Panc1 (cell line): ENCODE measurements at places on chromosomes 6 and 20.

DNA sequence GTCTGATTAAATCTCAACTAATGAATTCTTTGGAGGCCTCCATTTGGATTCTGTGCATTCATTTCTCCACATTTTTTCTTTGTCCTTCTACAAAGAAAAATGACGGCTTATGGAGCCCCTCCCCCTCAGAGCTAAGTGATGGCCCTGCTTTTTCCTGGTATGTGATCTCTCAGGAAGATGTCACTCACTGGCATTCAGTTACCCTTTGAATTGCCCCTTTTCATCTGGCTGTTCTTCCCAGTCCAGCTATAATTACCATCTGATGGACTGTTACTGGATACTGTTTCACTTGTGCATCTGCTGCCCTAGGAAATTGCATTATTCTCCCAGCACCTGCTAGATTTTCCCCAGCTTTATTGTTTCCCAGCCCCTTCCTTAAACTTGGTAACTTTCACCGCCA, 151.9 kb downstream of the CFAP61 start:
- DNase-seq = no peak

DNA sequence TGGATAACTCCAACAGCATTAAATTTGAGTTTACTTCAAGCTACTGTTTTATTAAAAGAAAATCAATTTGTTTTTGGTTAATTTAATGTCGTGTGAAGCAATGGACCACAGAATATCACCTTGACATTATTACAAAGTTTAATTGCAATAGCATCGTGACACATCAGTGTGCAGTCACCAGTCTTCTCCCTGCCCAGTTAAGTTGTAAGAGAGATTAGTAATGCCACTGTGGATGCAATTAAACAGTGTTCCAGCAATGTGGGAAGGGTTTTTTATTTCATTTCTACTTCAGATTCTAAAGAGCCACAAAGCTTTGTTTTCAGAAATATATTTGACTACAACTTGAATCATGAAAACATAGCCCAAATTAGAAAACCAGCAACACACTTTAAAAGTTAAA, 128.7 kb downstream of the SYNE1 start:
- DNase-seq = no peak

GRCh38 chr20:46666818-46667515, 15.7 kb upstream of the SLC13A3 start:
- no peak for DNase-seq

GRCh38 chr20:46423342-46423741, 16.9 kb upstream of the ELMO2 start:
- DNase-seq = no peak

DNA sequence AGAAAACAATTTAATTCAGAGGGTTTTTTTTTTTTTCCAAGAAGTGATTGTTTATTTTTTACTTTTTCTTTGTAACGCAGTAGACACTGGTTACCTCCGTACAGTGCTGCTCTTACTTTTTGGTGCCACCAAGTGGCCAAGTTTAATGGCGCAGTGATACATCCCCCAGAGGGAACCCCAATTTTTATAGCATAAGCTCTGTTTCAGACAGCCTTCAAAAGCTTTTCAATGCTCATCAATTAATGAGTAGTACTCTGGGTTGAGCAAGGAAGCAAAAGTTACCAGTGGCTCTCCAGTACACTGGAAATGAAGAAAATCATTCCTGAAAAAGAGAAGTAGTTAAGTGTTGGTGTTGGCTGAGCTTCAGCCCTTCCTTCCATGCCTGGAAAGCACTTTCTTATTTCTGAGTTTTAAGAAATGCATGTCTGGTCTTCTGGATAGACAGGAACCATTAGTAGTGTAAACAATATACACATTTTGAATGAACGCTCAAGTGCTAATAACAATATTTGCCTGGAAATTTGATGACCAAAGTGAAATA, 129.1 kb upstream of the SMLR1 start:
- peak; percentile 10 for DNase-seq

DNA sequence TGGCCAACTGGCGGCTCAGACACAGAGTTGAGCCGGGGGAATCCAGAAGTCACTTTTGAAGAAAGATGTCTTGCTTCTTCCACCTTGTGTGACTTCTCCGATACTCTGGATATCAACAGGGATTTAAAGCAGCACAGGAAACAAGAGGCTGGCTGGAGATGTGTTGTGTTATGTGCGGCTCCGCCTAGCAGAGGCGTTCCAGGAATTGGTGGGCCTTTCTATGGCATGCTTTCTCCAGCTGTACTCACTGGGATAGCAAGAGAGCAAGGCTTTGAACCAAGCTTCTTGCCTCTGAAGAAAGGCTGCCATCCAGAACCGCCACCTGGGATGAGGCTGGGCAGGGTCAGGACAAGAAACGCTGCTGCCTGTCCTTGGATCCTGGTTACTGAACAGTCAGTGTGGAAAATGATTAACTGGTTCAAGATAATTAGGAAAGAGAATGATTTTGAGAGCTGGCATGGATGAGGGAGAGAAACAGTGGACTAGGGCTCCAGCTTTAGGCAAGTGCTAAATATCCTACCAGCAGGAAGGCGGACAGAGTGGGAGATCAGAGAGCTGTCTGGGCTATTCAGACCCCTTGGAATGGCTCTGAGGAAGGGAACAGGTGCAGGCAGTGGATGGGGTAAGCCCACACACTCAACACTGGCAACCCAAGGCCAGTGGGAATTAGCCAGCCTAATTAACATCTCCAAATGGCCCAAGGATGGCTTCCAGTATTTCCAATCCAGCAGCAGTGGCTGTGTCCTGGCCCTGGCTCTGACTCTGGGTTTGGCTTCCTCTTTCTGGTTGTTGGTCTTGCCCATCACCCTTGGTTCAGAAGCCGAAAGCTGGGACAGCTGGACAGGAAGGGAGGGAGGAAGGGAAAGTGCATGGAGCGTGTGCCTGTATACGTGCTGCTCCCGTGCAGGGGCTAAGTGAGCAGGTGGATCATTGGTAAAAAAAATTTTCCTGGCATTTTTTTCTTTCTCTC, 31.9 kb downstream of the INSM1 start:
- no peak for DNase-seq

DNA sequence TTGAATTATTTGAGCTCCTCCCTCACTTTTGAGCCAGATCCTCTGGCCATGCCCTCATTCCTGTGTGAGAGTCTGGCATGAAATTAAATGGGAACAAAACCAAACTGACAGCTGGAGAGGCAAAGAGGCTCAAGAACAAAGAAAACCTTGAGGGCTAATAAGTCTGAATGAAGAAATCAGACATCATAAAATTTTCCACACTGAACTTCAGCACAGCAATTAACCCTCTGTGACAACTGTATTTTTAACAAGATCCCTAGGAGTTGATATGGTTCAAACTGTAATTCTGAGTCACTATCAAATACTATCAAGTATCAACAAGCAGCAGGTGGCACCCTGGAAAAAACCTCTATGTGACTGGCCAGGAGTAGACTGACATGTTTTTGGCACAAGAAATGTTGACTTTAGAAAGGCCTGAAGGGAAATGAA, 109.4 kb upstream of the EMILIN3 start:
- DNase-seq = no peak

- DNase-seq = peak; percentile 60
Observed at GRCh38 chr20:19828232-19828631, 70.2 kb downstream of the RIN2 start.

- no peak for DNase-seq
Observed at GRCh38 chr20:16292226-16292880, 280.9 kb downstream of the KIF16B start.

DNA sequence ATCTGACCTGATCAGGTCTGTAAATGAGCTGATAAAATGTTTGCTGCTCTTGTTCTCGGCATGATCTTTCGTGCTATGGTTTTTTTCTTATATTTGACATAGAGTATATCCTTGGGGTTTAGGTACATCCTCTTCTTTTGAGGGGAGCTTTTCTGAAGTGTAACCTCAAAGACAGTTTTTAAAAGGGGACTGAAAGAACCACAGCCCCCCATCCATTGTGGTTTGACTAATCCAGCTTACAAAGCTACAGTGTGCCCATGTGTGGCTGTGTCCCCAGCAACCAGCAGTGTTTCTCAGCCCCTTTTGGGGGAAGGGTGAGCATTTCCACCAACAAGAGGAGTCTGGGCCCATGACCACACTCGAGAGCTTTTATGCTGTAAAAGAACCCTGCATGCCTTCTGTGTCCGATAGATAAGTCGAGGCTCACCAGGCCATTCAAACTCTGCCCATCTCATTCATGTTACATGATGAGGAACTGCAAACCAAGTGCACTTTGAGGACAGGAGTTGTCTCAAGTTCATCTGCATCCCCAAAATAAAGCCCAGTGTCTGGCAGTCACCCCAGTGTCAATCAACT, 266.0 kb downstream of the SLC24A3 start:
- no peak for DNase-seq

- no peak for DNase-seq
Observed at GRCh38 chr6:91565207-91565606, 978.3 kb upstream of the MAP3K7 start.

- DNase-seq = no peak
Observed at GRCh38 chr20:63091901-63092659, 85.3 kb upstream of the BHLHE23 start.

DNA sequence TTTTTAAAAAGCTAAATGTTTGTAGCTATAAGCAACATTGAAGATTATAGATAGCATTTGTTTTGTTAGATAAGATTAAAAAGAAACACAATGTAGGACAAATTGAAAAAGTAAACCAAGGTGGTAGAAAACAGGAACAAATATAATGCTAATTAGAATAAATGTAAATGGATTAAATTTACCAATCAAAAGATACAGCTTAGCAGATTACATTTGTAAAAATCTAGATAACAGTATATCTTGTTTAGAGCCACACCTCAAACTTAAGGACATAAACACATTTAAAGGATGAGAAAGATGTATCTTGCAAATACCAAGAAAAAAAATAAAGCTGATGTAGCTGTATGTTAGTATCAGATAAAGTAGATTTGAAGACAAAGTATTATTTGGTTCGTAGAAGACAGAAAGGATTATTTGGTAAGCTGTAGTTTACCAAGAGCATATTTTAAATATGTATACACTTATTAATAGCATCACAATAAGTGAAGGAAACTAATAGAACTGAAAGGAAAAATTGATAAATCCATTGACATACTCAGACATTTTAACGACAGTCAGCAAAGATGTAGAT, 107.2 kb downstream of the TULP4 start:
- no peak for DNase-seq

DNA sequence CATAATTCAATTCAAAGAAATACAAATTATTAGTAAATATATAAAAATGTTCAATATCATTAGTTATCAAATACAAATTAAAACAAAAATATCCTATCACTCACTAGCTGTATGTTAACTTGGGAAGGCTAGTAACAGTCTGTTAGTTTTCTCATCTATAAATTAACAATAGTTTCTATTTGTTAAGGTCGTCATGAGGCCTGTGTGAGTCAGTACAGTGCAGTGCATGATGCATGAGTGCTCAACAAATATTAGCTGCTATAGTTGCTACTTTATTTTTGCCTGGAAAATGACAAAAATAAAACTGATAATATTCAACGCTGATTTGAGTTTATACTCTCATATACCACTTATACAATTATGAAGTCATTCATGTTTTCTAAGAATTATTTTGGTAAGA, 401.6 kb upstream of the RUNX2 start:
- DNase-seq = no peak

DNA sequence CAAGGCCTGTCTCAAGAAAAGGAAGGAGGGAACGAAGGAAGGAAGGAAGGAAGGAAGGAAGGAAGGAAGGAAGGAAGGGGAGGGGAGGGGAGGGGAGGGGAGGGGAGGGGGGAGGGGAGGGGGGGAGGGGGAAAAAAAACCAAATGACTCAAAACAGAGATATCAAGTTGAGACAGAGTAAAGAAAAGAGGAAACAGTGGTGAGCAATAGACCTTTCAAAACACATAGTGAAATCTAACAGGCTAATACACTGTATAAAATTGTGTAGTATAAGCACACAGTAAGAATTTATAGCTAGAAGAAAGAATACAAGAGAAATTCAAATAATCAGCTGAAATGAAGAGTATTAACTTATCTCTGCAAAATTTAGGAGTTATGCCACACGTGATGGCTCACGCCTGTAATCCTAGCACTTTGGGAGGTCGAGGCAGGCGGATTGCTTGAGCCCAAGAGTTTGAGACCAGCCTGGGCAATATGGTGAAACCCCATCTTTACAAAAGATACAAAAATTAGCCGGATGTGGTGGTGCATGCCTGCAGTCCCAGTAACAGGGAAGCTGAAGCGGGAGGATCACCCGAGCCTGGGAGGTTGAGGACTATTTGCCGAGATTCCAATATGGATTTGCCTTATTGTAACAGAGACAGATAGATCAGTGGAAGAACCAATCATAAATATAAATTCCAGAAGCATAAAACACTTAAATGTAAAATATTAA, 123.2 kb downstream of the PRND start:
- no peak for DNase-seq

DNA sequence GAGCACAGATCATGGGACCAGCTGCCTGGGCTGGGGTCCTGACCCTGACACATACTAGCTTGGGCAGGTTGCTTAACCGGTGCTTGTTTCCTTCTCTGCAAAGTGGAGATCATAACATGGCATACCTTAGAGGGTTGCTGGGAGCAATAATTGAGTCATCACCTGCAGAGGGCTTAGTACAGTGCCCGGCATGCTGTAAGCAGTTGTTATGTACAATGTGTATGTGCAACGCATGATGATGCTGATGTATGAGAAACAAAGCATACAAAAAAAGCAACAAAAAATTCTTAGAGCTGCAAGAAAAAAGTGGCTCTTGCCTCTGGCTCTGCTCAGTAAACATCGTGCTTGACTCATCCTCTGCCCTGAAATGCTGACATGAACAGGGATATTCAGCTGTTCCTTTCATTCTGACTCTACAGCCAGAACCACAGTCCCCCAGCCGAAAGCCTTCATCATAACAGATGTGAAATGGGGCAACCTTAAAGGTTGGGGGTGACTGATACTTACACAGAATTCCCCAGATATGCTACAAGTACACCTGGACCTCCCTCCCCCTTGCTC, 91.7 kb downstream of the CLIC5 start:
- DNase-seq = no peak

GRCh38 chr20:11890331-11891076, 27.2 kb upstream of the BTBD3 start:
- DNase-seq = peak; percentile 61

- no peak for DNase-seq
Observed at GRCh38 chr6:72811971-72812421, 190.1 kb downstream of the KCNQ5 start.

GRCh38 chr6:45677381-45678284, 299.9 kb upstream of the SUPT3H start:
- DNase-seq = no peak

DNA sequence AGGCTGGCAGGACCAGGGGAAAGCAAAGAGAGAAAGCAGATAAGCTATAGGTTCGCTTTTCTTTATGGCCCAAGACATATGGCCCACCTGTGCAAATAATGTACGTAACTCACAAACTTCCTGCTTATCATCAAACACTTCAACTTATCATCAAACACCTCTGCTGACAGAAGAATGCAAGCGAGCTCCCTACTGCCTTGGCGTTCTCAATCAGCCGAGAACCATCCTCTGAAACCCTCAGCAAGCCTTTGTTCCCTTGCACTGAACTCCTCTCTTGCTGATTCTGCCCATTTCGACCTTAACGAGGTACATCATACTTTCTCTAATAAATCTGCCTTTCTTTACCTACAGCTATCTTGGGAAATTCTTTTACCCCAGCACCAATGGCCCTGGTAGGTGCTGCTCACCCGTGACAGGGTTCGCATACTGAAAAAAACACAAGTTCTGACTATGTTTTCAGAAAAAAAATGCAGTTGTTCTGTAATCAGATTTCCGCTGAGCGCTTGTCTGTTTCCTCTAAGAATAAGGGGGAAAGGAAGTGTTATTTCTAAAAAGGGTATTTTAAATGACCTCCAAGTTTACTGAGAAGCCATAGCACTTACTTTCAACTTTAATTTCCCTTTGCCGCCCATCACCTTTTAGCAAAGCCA, 28.3 kb downstream of the SERPINB6 start:
- DNase-seq = no peak

- DNase-seq = no peak
Observed at GRCh38 chr6:85867595-85867994, 224.9 kb upstream of the SYNCRIP start.
